ENCODE measurements at places on chromosomes 3 and 15.

- DNase-seq = no peak
Observed at GRCh38 chr15:51193526-51193925, 98.8 kb upstream of the TNFAIP8L3 start.

DNA sequence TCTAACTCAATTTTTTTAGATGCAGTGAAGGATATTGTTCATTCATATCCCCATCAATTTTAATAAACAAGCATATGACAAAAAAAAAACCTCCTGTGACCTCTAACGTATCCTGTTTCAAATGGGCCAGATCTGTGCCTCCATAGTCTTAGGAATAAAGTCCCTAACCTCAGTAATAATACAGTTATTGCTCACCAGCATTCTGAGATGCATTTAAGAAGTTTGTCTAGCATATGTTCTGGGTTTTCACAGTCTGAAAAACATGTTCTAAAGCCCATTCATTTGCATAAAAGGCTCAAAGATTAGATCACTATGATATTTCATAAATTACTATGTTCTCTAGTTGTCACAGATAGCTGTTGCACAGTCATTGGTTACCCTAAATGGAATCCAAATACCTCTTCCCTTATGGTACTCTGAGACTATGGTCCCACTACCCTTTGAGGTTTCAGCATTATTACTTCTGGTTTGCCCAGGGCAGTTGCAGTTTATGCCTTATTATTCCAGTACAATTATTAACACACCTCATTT is 190.1 kb downstream of the ZIC4 start:
- DNase-seq = no peak

DNA sequence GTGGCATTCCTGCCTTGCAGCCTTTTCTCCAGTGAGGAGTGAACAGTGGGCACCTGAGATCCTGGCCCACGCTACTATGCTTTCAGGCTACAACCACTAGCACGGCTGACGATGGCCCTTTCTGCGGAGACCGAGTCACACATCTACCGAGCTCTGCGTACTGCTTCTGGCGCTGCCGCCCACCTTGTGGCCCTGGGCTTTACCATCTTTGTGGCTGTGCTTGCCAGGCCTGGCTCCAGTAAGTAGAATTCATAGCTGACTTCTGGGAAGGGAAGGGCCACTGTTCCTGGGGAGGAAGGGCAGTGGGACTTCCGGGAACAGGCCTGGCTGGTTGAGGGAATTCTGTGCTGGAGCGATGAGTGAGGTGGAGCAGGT is 648 bp downstream of the CYB561D2 start:
- DNase-seq = no peak

DNA sequence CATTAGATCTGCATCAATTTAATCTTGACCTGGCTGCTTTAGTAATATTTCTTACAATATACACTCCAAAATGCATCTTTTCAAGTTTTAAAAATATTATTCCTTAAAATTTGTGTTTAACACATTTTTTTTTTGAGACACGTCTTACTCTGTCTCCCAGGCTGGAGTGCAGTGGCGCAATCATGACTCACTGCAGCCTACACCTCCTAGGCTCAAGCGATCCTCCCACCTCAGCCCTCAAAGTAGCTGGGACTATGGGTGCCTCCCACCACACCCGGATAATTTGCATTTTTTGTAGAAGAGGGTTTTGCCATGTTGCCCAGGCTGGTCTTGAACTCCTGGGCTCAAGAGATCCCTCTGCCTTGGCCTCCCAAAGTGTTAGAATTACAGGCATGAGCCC is 73.6 kb downstream of the ETV5 start:
- peak; percentile 6 for DNase-seq

- no peak for DNase-seq
Observed at GRCh38 chr3:142624341-142625152, 28.4 kb downstream of the PLS1 start.

DNA sequence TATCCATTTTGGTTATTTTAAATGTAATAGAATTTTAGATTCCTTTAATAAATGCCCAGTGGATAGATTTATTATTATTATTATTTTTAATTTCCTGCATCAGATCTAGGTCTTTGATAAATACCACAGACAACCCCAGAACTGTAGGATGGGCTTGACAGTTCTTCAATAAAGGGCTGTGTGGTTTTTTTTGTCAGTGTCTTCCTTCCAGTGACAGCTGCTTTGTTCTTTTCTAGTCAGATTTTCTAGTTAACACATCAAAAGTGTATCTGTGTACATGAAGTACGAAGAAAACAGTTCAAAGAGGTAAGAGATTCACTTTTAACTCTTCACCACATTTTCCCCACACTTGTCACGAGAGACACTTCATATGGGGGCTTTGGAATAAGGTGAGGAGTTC is 120.3 kb downstream of the SAMMSON start:
- DNase-seq = no peak

DNA sequence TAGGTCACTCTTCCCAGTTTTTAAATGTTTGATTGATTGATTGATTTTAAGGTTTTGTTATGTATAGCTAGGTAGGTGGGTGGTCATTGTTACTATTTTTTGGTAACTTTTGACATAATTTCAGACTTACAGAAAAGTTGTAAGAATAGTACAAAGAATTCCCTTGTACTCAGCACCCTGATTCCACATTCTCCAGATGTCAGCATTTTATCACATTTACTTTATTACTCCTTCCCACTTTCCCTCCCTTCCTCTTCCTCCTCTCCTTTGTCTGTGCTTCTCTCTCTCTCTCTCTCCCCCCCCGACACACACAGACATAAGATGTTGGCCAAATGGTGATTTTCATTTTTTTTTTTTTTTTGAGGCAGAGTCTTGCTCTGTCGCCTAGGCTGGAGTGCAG is 14.8 kb downstream of the IDH3A start:
- DNase-seq = no peak

GRCh38 chr15:89089316-89090230 is 1.3 kb downstream of the ABHD2 start:
- peak; percentile 58 for DNase-seq

- no peak for DNase-seq
Observed at GRCh38 chr15:60235951-60236710, 161.7 kb downstream of the ANXA2 start.

DNA sequence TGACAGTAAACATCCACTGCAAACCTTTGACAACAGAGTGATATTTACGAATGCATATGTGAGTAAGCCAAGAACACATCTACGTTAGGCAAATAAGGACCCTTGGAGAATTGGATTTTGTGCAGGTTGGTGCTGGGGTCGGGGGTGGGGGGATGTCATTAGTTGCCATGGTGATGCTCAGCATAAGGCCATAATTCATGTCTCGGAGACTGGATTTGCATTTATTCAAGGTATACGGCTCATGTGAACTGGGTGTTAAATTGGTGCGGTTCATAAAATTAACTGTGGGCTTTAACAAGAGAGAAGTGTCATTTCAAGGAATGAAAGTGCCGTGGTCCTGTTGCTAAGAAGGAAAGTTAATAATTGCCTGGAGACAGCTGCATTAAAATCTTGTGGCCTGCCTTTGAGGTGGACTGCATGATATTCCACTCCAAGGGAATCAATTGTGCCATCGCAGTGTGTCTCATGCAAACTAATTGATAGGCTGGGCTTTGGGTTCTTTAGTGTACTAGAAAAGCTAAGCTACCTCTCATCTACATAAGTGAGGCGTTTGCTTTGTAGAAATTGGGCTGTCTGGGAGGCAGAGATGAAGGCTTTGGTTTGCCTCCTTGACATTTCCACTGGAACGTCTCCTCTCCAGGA is 228.9 kb upstream of the FEZF2 start:
- DNase-seq = no peak

- no peak for DNase-seq
Observed at GRCh38 chr3:78863306-78864203, 904.2 kb downstream of the ROBO1 start.

GRCh38 chr3:147941969-147942368 is 532.8 kb downstream of the ZIC1 start:
- no peak for DNase-seq

DNA sequence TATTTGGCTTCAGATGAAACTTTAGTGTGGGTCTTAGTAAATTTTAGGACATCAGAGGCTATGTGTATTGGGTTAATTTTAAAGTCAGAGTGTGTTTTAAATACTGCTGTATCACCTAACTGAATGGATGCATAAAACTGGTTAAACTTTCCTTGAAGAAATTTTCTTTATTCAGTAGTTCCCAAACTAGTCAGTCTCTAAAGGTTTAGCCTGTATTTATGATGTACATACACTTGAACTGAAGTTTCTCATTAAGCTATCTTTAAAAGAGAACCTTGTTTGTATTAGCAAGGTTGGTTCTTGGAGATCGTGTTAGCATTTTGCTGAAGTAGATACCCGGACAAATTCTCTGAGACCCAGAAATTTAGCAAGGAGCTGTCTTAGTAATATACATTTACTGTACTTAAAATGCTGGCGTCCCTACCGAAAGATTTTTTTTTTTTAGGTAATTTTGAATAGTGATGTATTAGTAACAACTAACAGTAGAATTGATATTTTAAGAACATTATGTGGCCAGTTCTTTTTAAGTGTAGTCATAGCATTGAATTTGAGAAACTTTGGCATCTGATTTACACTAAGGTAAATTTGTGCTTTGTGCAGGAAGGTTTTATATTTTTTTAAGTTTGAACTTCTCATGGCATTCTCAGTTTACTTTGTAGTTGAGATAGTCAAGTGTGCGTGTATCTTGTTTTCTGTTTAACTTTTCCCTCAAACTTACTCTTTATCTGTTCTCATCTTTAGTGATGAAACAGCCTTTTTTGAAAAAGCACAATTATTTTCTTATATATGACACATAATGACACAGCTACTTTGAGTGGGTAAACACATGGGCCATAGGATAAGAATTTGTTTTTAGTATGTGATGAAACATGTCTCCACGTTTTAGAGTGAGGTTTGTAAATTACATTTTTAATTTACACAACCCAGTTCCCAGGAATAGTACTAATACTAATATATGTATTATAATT is 2.9 kb downstream of the DIPK2A start:
- DNase-seq = peak; percentile 68

- DNase-seq = no peak
Observed at GRCh38 chr3:134620476-134621115, 30.2 kb downstream of the KY start.

GRCh38 chr3:1093217-1093616 is 393 bp downstream of the CNTN6 start:
- no peak for DNase-seq

DNA sequence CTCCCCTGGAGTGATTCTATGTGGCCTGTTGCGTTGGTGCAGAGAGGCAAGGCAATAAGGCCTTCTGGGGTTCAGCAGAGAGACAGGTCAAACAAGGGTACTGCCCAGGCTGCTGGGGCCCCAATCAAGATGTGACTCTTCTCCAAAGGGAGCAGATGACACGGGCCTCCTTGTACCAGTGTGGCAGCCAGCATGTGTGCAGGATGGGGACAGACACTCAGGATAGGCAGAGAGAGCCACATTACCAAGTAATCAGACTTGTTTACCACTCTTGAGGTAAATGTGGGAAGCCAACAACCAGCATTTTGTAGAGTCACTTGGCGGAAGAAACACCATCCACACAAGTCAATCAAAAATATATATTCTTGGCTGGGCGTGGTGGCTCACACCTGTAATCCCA is 95.3 kb upstream of the DLG1 start:
- no peak for DNase-seq

GRCh38 chr3:64884536-64884935 is 196.7 kb upstream of the ADAMTS9 start:
- DNase-seq = no peak

- DNase-seq = no peak
Observed at GRCh38 chr15:33934921-33935320, 33.4 kb upstream of the CHRM5 start.

- no peak for DNase-seq
Observed at GRCh38 chr3:66037330-66037985, 1.3 kb downstream of the MAGI1 start.

DNA sequence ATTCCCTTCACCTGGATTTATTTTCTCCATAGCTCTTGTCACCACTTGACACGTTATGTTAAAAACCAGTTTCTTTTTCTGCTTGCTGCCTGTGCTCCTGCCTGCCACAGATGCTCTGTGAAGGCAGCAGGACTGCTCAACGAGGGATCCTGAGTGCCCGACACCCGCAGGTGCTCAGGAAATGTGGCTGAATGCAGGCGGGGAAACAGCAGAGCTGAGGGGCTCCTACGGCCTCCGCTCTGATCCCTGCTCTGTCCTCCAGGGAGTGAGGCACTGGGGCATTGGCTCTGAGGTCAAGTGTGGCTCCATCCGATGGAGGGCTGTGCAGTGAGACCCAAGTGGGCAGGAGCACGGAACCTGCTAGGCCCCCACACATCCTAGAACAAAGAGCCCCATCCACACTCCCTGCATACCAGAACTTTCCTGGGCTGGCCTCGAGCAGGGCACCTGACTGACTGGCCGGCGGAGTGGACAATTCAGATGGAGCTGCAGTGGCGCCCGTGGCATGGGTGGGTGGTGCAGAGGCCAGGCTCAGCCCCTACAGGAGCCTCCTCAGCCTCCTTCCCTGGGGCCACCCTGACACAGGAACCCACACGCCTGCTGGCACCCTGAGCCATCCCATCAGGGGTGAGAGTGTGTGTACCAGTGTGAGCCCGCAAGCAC is 27.9 kb downstream of the IQSEC1 start:
- no peak for DNase-seq

- no peak for DNase-seq
Observed at GRCh38 chr3:7760718-7761117, 740.9 kb upstream of the LMCD1 start.

GRCh38 chr3:141499284-141499683 is 12.5 kb downstream of the RASA2 start:
- DNase-seq = no peak

DNA sequence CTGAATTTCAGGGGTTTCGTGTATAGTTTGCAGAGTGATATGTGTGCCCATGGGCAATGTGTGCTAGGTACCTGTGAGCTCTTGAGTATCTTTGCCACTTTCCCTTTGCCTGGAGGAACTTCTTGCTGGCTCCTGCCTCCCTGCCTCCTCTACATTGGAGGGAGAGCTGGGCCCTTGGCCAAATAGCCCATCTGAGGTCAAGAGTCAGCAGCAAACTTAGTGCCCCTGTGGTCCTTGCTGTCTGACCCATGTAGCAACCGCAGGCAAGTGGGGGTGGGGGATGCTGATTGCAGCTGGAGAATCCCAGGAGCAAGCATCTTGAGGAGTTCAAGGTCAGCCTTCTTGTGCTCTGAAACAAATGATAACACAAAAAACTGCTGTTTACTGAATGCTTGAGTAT is 5.4 kb upstream of the TBC1D21 start:
- no peak for DNase-seq

DNA sequence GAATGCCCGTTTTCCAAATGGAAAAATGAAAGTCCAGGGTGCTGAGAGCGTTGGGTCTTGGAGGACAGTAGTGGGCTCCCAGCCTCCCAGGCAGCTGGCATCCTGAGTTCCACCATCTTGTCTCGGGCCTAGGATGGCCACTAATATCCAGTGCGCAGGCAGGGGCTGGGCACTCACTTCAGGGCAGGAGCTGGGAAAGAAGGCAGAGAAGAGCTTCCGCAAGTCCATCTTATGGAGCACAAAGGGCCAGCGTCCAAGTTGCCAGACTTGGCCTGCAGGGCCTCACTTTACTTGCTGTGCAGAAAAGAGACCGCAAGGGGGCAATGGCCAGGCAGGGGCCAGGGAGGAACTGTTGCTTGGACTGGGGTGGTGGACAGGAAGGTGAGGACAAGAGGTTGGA is 46.1 kb downstream of the IQSEC1 start:
- no peak for DNase-seq

DNA sequence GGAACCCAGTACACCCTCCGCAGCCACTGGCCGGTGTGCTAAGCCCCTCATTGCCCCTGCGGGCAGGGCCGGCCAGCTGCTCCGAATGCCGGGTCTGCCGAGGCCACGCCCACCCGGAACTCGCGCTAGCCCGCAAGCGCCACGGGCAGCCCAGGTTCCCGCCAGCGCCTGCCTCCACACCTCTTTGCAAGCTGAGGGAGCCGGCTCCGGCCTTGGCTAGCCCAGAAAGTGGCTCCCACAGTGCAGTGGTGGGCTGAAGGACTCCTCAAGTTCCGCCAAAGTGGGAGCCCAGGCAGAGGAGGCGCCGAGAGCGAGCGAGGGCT is 81.4 kb upstream of the BCHE start:
- no peak for DNase-seq

Data from OCI-M1 (cell line).